ENCODE measurements at places on chromosomes 7 and 10. TPM values are rescaled to one million over a fixed set of nuclear protein-coding genes. Genes with fewer than 3 reads are reported as not detected.

The ZMIZ1 gene
- total RNA-seq, result 40.6 TPM

The TRIM50 gene
- total RNA-seq, result not detected

The EXOC6 gene
- total RNA-seq, result 12.5 TPM

The IDI1 gene
- 65.3 TPM for total RNA-seq

The AQP1 gene
- 0.23 TPM for total RNA-seq

The PLEKHS1 gene
- not detected for total RNA-seq

GRCh38 chr10:100733329-100733728 is 12.1 kb upstream of the PAX2 start:
- DNase-seq, result no peak

DNA sequence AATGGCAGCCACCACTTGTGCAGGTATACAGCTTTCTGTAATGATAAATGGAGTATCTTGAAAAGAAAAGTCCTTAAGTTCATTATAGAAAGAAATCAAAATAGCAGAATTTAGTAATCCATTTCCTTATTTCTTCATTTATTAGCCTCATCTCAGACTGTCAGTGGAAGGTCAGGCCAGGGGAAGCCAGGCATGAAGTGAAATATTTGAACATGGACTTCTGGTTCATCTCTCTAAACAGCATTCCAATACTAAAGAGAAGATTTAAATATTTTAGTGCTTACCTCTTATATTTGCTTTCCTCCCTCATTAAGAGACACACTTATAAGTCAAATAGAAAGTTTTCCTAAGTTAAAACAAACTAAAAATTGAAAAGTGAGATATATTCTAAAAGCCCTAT is 26.8 kb downstream of the TRDMT1 start:
- DNase-seq, result no peak

DNA sequence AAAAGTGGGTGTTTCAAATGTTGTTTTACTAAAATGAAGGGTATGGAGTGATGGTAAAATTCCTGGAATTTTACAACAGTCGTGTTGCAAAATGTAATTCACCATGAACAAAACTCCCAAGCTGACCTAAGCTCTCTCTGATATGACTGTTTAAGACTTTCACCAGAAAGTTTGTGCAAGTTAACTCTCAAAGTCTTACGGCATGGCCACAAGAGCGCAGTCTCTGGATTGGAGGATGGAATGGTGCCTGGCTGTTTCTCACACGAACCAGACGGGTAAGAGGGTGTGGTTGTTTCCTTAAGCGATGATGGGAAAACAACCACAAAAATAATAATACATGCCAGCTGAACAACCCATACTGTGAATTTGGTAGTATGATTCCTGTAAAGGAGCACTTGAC is 662.5 kb downstream of the KCNMA1 start:
- DNase-seq, result no peak

GRCh38 chr7:113087071-113087998 is 708 bp upstream of the GPR85 start:
- DNase-seq, result no peak

DNA sequence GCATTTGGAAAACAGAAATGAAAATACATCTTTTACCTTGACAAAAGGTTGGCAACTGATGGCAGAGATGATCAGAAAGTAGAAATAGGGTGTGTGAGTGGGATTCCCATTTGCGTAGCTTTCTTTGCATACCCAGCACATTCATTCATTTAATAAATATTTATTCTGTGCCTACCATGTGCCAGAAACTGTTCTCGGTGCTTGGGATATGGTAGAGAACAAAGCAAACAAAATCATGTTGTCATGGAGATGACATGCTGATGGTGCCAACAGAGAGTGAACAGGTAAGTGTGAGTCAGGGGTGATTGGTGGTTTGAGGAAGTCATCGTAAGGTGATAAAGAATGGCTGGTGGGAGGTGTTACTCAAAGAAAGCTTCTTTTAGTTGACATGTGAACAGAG is 45.4 kb downstream of the CACNB2 start:
- no peak for DNase-seq

DNA sequence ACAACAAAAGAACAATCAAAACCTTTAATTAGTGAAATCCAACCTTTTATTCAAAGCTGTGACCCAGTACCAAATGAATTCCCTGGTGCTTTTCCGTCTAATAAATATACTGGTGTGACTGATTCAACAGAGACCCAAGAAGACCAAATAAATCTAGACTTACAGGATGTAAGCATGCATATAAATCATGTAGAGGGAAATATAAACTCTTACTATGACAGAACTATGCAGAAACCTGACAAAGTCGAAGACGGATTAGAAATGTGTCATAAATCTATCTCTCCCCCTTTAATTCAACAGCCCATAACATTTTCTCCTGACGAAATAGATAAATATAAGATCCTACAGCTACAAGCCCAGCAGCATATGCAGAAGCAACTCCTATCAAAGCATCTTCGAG is 540.6 kb upstream of the TEX47 start:
- DNase-seq, result no peak

DNA sequence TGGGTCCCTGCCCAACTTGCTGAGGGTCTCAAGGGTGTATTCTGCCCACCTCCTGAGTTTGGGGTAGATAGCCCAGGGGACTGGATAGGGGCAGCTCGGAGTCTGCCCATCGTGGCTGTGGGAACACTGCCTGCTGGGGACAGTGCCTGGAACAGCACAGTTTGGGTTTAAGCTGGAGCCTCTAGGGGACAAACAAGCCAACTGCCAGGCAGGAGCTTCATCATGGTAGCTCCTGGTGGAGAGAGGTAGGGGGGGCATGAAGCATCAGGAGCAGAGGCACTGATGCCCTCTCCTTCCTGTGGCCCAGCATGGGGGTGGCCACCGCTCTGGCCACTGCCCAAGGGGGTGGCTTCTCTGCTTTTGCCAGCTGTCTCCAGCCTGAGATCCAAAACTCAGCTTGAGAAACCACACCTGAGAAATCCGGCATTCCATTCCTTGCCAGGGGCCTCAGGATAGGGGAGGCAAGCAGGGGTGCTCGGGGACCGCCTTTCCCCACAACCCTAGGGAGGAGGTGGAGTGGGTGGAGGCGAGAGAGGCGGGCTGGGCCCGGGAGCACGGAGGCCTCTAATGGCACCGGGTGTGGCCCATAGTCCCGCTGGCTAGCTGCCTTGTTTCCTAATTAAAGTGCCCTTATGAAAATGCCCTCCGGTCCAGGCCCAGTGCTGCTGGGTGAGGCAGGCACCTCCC is 47.6 kb downstream of the UNC5B start:
- DNase-seq, result no peak

DNA sequence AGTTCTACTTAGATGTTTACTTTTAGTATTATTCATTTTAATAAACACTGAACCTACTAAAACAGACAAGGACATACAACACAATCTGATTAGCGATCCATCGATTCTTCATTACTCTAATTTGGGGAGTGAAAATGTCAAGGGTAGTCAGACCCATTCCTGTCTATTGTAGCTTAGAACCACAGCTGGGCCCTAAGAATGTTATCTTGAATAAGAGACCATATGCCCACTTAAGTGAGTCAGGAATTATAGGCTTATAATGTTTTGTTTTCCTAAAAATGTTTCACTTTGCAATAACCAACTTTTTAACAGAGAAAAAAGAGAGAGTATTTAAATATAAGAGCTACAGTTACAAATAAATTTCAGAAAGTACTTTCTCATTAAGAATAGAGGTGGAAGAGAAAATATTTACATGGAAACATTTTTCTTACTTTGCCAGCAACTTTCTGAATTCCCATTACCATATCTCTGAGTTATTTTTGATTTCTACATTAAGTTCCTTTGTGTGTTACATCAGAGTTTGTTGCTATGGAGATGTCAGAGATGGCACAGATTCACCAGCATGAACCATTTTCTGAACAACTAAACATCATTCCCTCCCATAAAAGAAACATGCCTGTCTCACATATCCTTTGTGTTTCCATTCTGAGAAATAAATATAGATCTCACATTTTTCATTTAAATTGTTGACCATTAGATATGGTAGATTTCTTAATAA is 75.4 kb upstream of the SLC13A1 start:
- DNase-seq, result no peak

DNA sequence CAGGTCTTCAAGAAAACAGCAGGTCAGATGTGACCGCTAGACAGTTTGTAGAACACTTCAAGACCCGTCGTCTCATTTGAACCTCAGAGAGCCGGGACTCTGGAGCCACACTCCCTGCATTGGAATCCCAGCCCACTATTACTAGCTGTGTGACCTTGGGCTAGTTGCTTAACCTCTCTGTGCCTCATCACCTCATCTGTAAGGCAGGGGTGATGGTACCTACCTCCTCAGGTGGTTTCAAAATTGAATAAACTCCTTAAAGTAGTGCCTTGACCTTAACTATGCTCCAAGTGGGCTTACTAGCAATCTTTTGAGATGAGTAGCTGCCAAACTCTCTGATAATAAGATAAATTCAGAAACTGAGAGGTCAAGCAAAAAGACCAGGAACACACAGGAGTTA is 43.8 kb downstream of the OGDH start:
- no peak for DNase-seq

DNA sequence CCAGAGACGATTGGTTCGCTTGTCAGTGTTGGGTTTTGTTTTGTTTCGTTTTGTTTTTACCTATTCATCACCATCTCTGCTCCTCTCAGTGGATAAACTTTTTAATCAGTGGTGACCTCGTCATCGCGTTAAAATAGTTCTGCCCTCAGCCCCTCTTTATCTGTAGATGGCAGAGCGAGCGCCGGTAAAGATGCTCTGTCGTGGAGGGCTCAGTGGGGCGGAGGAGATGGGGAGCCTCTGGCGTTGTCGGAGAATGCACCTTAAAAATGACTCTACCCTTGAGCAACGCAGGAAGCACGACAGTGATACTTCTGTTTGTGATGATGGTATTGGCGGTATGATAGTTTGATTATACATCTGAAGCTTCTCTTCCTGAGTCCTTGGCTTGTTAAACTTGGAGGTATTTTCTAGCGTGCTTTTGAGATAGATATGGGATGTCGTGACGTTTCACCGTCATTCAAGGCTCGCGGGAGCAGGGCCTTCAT is 554 bp downstream of the CSGALNACT2 start:
- DNase-seq, result peak; percentile 81

DNA sequence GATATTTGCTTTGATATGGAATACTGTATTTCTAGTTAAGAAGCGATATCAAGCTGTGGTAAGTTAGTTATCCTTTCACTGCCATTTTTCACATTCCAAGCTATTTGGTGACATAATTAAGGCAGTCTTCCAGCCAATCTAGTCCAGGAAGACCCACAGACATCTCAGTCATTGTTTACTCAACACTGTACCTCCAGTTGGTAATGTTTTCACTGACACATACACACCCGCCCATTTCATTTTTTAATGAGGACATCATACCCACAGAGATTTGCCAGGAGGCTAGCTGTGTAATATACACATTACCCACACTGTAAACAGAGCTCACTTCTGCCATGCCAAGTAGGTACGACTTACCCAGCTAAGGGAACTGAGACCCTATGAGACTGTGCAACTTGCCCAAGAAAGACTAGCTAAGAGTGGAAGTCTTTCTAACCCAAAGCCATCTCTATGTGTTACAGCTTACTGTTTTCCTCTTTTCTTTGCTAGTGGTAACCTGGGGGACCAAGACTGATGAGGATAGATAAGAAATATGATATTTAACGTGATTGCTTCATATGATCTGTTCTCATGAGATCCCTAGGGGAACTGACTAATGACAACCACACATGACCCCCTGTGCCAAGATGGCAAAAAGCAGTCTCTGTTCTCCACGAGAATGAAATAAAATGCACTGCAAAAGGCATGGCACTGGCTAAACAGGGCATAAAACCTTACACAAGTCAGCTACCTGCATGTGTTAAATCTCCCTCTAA is 179.0 kb downstream of the DGKI start:
- no peak for DNase-seq

GRCh38 chr10:50561816-50562215 is 61.9 kb downstream of the SGMS1 start:
- no peak for DNase-seq

DNA sequence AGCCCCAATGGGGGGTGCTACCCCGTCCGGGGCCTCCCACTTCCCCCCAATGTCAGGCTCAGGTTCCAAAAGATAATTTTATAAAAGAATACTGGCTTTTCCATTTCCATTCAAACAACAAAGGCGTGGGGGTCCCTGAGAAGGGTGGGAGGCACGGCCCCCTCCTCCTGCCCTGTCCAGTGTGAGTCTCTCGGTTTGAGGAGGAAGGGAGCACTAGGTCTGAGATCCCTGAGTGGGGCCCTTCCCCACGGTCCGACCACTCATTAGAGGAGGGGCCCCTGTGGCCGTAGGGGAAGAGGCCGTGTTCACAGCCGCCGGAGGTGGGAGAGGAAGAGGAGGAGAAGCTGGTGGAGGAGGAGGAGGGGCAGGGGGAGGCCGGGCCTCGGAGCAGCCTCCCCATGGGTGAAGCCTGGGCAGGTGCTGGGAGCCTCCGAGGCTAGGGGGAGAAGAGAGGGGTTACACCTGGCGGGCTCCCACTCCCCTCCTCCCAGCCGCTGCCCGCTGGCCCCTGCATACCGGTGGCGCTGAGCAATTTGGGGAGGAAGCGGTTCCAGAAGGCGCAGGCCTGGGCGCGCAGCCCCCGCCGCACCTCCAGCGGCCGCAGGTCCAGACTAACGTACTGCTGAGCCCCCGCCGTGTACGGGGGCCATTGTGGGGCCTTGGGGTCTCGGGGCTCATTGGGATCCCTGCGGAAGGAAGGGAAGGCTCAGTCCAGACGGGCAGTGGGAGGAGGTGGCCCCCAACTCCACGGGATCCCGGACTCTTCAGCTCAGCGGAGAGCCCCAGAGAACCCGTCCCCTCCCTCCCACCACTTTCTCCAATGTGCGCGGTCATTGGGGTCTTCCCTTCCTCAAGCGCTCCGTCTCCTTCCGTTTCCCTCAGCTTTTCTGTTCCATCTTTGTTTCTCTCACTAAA is 1.4 kb upstream of the UFSP1 start:
- DNase-seq, result no peak

DNA sequence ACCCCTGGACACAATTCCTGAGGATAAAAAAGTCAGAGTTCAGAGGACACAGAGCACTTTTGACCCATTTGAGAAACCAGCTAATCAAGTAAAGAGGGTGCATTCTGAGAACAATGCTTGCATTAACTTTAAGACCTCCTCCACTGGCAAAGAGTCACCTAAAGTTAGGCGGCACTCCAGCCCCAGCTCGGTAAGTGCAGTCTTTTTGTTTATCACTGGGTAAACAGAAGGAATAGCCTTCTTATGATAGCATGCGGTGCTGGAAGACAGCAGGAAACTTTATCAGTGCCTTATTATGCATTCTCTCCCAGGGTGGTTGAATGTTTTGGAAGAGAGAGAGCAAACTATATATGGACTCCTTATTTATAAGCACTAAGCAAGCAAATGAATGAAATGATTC is 130.5 kb downstream of the CDK14 start:
- DNase-seq, result no peak

DNA sequence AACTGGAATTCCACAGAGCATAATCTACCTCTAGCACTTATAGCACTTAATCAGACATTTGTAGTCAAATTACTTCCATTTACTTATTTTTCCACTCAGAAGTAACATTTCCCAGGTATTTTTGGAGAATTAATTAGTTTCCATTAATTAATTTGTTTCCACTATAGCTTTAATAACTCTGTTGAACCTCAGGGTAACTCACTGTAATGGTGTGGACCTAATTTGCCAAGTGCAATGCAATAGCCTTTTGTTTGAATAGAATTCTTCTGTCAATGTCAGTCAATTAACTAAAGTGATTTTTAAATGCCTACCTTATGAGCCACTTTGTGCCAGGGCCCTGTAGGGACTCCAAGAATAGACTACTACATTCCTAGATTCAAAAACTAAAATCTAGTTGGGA is 115.4 kb downstream of the CSTF2T start:
- no peak for DNase-seq

GRCh38 chr10:20132816-20133215 is 316.6 kb downstream of the PLXDC2 start:
- no peak for DNase-seq
